Right ventricle myocardium superior (tissue), 1 donor: ENCODE measurements at places on chromosomes 13 and 19.
A peak's percentile ranks its signal among the peaks of the same experiment; 100 is the strongest.

DNA sequence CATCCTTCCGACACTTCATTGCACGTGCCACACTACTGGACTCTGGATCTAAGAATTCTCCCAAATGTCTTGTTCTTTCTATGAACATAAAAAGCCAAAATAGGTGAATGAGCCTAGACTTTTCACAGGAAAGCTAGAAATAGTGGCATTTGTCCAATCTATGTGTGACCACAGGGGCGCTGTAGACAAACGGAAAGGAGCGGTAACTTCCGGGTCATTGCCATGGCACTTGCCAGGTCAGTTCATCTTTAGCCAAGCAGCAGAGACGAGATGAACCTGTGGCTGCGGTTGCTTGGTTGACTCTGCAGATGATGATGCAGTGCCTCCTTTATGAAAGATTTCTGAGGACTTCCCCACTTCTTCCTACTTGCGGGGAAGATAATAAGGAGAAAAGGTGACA lies 65.6 kb downstream of the ADGRE1 start:
- no peak for DNase-seq

- peak; percentile 88 for DNase-seq
Observed at GRCh38 chr19:55460670-55461258, 678 bp downstream of the ISOC2 start.

DNA sequence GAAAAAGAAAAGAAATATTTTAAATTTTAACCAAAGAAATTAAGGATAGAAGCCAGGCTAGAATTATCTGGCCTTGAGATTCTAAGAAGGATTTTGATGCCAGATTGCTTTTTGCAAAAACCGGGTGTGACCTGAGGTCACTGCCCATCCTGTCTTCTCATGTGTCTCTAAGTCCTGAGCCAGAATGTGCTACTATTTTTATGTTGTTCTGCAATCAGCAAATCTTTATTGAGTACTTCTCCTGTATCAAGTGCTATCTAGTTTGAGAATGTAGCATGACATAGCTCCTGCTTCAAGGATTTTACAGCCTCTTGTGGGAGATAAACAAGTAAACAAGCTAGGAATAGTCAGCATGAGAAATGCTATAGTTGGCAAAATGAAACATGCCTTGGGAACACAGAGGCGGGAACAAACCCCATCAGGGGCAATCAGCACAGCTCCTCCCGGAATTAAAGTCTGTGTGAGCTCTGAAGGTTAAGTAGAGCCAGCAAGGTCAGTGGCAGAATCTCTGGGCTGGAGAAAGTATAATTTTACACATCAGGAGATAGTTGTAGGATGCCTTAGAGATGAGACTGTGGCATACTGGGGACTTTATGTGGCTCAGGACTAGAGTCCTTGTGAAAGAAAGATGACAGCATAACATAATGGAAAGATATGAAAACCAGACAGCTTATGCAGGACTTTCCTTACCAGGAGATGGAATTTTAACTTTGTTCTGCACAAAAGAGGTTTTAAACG lies 899.5 kb upstream of the SLC10A2 start:
- DNase-seq, result no peak

DNA sequence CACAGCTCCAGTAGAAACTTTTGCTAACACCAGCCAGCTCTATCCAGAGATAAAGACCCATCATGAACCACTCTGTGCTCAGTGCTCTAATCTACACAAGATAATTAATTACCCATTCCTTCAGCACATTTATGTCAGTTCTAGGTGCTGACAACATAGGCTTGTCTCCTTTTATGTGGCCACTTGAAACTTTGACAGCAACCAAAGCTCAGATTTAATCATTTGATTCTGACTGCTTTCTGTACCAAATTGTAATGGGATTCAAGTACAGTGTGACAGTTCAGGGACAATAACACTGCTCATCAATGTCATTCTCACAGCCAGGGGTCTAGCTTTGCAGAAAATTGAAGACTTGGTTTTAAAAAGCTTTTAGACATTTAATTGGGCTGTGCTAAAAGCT lies 266.6 kb downstream of the KCTD12 start:
- DNase-seq, result no peak

GRCh38 chr19:40423938-40424337 lies 1.9 kb downstream of the SERTAD1 start:
- DNase-seq, result no peak

GRCh38 chr13:110565296-110565695 lies 3.8 kb upstream of the RAB20 start:
- DNase-seq, result no peak

DNA sequence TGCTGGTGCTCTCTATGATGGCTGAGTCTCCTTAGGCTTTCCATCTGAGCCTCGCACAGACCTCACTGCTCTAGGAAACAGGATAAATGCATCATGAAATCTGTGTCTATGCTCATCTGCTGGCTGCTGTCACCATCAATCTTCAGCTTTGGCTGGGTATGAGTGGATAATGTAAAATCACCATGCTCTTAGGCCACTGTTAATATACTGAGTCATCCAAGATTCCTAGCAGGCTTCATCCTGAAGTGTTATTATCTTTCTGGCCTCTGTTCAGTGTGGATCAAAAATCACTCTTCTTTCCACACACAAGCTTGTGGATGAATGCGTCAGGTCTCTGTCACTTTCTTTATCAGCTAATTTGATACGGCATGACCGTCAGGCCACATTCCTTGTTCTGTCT lies 317.4 kb downstream of the NALCN start:
- DNase-seq, result no peak

DNA sequence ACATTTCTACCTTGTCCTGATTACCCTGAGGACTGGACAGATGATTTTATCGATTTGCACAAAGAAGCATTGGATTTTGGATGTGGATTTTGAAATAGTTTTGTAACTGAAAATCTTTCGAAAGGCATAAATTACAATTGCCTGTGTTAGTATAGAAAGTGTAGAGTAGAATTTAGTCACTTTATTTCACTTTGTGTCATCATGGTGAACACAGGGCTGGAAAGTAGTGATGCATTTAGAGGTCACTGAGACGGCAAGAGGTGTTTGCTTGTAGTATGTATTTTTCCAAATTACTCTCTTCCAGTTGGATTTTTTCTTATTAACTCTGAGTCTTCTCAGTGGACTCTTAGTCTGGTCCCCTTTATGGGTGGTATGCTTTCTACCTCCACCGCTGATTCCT lies 326.0 kb downstream of the NALCN start:
- no peak for DNase-seq

GRCh38 chr19:4497770-4498389 lies 20.4 kb downstream of the PLIN4 start:
- DNase-seq, result peak; percentile 26

GRCh38 chr19:11587302-11587974 lies 9.8 kb upstream of the ZNF627 start:
- DNase-seq, result peak; percentile 85

GRCh38 chr13:58476206-58476918 lies 844.8 kb downstream of the PCDH17 start:
- DNase-seq, result no peak

GRCh38 chr13:99778500-99778899 lies 193.1 kb downstream of the ZIC5 start:
- no peak for DNase-seq

GRCh38 chr19:13613447-13613846 lies 107.2 kb upstream of the CACNA1A start:
- DNase-seq, result no peak

GRCh38 chr13:40228496-40228895 lies 437.9 kb downstream of the FOXO1 start:
- DNase-seq, result no peak

DNA sequence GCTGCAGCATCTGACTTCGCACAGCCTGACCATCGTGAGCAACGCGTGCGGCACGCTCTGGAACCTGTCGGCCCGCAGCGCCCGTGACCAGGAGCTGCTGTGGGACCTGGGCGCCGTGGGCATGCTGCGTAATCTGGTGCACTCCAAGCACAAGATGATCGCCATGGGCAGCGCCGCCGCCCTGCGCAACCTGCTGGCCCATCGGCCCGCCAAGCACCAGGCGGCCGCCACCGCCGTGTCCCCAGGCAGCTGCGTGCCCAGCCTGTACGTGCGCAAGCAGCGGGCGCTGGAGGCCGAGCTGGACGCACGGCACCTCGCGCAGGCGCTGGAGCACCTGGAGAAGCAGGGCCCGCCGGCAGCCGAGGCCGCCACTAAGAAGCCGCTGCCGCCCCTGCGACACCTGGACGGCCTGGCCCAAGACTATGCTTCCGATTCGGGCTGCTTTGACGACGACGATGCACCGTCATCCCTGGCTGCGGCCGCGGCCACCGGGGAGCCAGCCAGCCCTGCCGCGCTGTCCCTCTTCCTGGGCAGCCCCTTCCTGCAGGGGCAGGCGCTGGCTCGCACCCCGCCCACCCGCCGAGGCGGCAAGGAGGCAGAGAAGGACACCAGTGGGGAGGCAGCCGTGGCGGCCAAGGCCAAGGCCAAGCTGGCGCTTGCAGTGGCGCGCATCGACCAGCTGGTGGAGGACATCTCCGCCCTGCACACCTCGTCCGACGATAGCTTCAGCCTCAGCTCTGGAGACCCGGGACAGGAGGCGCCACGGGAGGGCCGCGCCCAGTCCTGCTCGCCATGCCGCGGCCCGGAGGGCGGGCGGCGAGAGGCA lies 13.6 kb downstream of the C19orf25 start:
- DNase-seq, result no peak

DNA sequence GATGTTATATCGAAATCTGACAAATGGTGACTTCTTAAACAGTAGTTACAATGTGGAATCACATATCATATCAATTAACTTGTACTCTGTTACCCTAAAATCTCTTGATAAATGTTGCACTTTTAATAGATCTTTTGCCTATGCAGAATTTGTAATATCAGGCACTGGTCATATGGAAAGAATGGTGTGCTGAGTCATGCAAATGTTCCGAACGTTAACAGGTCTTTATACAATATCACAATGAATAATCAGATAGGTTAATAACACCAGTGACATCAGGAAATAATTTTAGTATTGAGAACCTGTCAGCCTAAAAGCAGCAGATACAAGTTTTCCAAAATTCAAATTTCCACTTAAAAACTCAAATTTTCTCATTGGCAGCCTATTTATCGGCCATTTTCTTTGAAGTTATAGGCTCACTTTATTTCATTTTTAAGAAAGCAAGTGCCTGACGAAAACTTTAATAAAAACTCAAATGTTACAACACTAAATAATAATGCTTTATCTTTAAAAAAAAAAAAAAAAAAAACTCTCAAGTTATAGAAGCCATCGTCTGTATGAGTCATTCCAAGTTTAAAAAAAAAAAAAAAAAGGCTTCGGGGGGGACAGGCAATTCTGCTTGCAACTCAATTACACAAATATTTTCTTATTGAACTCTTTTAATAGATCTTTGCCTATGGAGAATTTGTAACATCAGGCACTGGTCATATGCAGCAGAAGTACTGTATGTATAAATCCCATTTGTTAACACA lies 180.9 kb downstream of the DIAPH3 start:
- no peak for DNase-seq

DNA sequence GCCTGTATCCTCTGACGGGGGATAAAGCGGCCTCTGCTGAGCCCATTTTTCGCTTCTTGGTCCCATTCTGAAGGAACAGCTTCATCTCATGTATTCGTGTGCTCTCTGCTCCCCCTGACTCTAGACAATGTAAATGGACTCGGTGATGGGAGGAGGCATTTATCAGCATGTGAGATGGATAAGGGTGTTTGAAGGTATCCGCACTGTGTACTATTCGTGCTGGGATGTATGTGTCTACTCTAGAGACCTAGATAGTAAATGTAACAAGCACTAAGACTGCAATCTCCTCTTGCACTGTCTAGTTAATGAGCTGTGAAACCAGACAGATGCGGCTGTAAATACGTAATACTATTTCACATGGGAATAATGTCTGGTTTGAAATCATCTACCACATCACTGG lies 134.6 kb upstream of the ARGLU1 start:
- no peak for DNase-seq

DNA sequence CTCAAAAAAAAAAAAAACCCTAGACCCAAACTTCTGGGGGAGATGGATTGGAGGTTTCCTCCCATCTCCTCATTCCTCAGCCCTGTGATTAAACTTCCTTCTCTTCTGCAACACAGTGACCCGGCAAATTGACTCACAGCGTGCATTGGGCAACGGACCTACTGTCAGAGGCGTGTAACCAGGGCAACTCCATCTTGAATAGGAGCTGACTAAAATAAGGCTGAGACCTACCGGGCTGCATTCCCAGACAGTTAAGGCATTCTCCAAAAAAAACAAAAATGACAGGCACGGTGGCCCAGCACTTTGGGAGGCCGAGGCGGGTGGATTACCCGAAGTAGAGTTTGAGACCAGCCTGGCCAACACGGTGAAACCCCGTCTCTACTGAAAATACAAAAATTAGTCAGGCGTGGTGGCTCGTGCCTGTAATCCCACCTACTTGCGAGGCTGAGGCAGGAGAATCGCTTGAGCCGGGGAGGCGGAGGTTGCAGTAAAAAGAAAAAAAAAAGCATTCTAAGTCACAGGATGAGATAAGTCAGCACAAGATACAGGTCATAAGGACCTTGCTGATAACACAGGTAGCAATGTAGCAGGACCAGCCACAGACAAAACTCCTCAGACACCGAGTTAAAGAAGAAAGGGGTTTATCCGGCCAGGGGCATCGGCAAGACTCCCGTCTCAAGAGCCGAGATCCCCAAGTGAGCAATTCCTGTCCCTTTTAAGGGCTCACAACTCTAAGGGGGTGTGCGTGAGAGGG lies 5.4 kb upstream of the NLRP7 start:
- no peak for DNase-seq

GRCh38 chr13:85191996-85192718 lies 607.1 kb downstream of the SLITRK6 start:
- no peak for DNase-seq

DNA sequence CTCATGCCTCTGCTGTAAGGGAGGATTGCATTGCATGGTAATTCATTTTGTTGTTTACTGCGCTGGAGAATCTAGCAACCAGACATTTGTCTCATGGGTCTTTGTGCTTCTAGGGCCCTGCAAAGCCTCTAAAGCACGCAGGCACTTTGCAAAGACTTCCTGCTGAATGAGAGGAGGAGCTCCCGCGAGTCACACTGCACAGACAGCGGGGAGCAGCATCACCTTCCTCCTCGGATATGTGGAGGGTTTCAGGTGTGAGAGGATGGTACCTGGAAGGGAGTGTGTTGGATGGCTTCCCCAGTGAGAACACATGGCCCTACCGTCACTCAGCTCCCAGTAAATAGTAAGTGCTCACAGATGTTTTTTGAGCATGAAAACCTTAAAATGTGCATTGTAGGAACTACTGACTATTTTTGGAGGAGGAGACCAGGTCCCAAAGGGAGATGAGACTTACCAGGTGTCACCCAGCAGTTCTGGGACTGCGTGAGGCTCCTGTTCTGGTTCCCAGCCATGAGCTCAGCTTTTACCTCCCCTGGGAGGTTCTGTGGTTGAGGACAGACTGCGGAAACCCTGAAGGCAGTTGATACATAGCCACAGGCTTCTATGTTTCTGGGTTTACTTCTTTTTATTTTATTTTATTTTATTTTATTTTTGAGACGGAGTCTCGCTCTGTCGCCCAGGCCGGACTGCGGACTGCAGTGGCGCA lies 278.0 kb downstream of the FGF9 start:
- no peak for DNase-seq

- no peak for DNase-seq
Observed at GRCh38 chr19:31260171-31260933, 88.9 kb downstream of the TSHZ3 start.

- DNase-seq, result no peak
Observed at GRCh38 chr13:25453850-25454365, 82.1 kb downstream of the ATP8A2 start.
